ENCODE measurements at places on chromosomes 2 and 18.

- no peak for DNase-seq
Measured at GRCh38 chr2:15964936-15965563, 24.7 kb downstream of the MYCN start.

DNA sequence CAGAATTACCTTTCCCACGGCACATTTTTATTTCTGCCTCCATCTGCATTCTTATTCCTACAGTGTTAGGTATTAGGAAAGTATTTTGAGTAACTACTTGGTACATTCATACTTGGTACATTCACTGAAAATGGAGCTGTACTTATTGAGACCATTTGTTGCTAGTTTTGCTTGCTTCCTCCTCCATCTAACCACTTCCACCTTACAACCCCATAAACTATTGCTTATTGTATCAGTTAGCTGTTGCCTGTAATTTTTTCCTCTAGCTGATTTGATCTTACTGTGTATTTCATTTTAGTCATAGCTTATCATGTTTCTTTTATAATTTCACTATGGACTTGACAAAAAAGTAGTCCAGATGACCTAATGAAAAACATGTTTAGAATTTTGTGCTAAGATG, 50.7 kb downstream of the AFTPH start:
- DNase-seq = no peak

DNA sequence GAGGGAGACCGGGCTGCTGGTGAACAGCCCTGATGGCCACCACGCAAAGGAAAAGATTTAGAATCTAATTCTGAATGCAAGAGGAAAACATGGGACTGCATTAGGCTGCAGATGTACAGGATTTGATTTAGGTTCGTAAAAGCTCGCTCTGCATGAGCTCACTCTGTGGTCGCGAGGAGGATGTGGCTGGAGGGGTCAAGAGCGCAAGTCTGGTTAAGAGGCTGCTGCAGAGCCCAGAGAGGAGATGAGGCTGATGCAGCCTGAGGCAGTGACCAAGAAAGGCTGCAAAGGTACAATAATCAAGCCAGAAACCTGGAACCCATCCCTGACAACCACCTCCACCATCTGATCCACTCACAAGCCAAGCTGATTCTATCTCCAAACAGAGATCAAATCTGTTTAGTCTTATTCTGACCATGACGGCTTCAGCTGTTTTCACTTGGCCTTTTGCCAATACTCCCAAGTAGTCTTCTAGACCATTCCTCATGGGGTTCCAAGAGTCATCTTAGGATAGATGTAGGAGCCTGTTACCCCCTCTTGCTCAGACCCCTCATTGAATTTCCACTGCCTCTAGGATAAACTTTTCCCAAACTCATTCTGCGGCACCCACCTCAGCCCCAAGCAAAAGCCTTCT, 58.9 kb upstream of the ARL4C start:
- DNase-seq = peak; percentile 4

DNA sequence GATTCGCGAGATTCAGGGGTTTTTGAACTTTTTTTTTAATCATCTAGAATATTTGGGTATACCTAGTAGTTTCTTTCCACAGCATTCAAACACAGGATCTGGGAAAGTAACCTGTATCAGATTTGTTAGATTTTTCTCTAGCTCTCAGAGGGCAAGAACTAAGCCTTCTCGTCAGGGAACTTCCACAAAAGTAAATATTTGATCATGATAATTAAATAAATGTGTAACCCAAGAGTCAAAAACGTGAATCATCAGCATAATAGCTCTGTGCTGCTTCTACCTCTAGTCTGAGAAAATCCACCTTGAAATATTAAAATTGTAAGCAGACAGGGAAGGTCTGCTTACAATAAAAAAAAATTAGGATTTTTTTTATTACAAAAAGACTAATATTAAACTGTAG, 225.7 kb upstream of the SPOPL start:
- DNase-seq = no peak

- DNase-seq = no peak
Measured at GRCh38 chr2:33083699-33084387, 137.1 kb downstream of the LTBP1 start.
